ENCODE measurements at places on chromosomes 1 and 21. TPM values are rescaled to one million over a fixed set of nuclear protein-coding genes. Genes with fewer than 3 reads are reported as not detected.

DIO1 gene
- 1.6 TPM for total RNA-seq

RIPPLY3 gene
- total RNA-seq: not detected

IGSF21 gene
- total RNA-seq: 34.4 TPM

IER5 gene
- total RNA-seq: 33.4 TPM

STUM gene
- 0.46 TPM for total RNA-seq

LPAR3 gene
- total RNA-seq: 0.85 TPM

SDC3 gene
- total RNA-seq: 171 TPM

CELA3B gene
- not detected for total RNA-seq

All from spleen (tissue), 13 donors.